NCI-H1092 (cell line): ENCODE measurements at places on chromosomes 4 and X.

- DNase-seq: peak; percentile 24
Observed at GRCh38 chr4:140047017-140047640, 106.9 kb downstream of the MAML3 start.

DNA sequence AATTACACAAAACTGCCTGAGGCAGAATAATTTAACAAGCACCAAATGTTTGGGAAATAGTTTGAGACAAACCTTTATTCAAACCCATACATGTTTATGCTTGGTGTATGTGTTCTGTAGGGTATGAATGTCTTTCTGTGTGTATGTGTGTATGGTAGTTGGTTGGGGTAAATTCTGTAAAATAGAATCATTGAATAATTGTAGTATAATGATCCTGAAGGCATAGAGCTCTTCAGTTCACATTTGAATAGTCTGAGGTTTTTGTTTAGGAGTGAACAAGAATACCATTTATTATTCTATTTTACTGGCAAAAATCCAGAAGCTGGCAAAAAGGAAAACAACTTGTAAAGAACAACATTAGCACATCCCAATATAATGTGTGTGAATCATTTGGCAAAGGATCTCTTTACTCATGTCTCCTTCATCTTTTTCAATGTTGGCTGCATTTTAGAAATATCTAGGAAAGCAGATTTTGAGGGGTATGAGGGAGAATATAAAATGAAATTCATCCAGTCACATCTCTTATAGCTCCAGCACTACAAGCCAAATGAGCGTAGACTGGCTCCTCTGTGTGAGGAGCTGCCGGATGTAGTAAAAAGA, 360.0 kb downstream of the CHIC1 start:
- DNase-seq: no peak

DNA sequence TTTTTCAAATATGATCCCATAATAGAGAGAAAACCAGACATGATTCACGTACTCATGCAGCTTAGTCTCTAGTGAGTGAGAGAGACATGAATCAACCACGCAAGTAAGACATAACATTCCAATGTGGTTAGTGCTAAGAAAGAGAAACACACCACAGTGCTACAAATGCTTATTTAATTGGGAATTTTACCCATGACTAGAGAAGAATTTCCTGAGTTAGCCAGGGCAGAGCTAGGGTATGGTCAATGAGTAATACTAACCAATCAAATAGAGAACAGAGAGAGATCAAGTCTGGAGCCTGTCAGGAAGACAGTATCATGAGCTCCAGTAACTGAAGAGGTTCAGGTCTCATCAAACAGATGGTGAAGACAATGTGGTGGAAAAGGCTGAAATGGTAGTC, 495.2 kb downstream of the PDGFC start:
- no peak for DNase-seq

DNA sequence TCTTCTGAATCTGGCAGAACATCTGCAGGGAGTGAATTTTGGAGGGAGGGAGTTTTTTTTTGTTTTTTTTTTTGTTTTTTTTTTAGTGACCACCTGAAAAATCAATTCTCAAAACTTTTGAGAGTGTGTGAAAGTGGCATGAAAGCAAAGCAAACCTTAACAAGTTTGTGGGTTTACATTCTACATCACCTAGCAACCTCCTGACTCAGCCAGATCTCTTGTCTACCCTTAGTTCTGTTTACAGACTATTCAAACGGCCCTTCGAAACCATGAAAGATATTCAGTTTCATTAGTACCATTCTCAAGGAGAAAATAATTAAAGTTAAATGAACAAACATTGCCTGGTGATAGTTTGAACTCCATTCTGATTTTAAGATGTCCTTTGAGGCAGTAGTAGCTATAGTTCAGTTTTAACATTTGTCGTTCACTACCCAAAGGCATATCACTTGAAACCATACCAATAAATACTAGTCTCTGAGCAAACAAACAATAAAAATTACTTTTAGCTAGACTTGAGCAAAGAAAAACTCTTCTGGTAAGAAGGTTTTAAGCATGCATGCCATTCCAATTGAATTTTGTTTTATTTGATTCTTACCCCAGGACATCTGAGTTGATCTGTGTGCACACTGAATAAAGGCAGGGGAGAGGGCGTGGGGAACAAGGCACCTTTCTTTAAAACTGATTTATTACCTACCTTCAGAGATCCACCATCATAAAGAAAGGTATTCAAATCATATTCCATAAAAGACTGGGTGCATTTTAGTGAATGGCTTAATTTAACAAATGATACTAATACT, 137.7 kb downstream of the ARX start:
- no peak for DNase-seq

GRCh38 chr4:8237256-8237989, 32.1 kb upstream of the HTRA3 start:
- DNase-seq: no peak
